Stimulated activated naive CD8-positive, alpha-beta T cell treated with anti-CD3 and anti-CD28 coated beads, Interleukin-15, amount 100 ng/mL, for 72 hours (primary cell): ENCODE measurements at places on chromosomes 2 and 18.

DNA sequence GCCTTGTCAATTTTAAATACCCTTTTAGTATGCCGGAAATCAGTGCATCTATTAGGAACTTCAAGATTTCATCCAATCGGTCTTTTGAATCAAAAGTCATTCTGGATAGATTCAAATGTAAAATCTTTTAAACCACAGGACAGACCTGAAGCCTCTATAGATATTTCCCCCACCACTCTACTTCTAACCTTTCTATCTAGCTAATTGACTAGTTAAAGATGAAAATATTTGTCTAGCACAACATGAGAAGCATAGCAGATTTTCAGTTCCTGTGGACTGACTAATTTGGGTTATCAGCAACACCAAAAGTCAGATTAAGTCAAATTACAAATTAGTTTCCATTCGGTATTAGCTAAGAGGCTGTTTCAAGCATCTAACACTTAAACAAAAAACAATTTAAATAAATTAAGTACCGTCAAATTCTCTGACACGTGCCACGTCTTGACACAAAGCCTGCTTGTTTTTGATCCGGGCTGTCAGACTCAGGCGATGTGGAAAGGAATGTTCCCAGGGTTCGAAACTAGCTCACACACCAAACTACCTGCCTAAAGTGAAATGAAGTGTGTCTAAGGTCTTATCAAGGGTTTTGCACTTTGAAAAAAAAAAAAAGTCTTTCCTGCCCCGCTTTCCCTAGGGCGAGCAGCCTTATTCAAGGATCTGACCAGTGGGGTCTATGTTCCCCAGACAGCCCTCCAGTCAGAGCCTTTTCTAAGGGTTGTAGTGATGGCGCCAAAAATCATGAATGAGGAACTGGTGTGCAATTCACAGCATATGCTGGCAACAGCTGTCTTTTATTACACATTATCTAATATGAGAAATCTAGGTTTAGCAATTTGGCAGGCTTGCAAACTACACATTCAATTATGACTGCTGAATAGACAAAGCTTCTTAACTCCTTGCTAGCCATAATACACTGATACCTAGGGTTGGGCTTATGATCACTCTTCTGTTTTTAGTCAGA lies 4.7 kb downstream of the CYTIP start:
- peak; percentile 52 for DNase-seq

DNA sequence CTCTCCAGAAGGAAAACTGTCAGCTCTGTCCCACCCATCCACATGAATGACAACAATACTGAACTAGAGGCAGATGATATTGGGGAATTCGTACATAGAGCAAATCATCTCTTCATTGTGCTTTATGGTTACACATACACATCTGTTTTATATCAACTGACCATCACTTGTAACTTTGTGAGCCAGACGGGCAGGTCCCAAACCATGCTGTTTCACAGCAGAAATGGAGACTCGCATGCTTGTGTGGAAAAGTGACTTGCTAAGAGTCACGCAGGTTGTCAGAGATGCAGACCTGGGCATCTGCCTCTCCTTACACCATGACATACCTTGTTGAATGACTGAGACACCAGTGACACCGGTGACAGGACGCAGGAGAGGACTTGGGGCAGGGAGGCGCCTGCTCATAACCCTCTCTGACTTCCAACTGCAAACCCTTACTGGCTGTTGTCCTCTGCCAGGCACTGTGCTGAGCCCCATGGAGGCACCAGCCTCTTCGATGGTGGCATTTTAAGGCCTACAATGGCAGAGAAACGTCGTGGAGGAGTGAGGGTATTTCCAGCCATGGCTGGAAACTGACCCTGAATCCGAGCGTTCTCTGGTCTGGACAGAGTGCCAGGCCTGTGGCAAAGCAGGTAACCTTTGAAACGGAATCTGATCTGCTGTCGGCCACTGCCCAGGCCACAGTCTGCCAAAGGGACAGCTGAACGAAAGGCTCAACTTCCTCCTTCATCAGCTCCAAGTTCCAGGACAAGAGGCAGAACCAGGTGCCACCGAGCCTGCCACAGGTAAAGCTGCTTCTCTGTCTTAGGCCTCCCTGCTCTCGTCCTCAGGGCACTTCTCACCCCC lies 26.9 kb upstream of the ROCK2 start:
- no peak for DNase-seq

DNA sequence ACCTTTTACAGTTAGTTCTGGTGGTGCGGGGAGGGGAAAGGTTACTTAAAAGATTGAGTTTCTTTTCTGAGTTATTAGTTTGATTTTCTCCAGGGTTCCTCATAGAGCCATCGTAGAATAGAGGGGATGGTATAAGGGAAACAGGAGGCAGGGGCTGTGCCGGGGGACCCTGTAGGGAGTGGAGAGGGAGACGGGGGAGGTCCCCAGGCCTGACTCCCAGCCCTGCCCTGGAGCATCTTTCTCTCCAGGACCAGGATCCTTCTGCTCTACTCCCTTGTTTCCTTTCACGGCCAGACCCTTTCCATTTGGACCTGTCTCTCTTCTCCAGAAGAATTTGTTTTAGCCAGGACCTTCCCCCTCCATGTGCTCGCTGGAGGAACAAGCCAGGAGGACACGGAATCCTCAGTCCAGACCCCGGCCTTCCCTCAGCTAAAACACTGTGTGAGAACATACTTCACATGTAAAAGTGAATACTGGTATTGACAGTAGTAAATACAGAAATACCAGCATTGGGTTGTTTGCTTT lies 35.4 kb downstream of the DGKD start:
- DNase-seq: no peak

GRCh38 chr2:134011936-134012586 lies 241.8 kb upstream of the MGAT5 start:
- no peak for DNase-seq

DNA sequence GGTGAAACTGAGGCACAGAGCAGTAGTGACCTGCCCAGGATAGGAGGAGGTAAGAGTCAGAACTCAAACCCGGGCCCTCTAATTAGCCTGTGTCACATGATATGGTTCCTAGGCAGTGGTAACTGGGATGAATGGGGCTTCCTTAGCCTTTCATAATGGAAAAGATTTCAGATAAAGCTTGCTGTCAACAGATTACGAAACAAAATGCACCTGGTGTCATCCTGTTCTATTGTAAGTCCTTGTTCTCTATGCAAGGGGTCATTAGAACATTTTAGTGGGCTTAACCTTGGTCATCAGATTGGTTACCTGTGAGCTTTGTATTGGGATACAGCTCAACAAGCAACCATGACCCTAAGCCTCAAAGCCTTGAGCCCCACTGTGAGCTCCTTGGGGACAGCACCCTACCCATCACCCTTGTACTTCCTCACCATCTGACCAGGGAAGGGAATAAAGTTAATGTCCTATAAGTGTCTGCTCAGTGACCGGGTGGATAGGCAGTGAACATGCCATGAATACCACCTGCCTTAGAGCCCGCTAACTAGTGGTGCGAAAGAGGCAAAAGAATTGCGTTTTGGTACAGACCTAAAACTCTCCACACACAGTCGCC lies 70.3 kb upstream of the RMDN2 start:
- DNase-seq: no peak

DNA sequence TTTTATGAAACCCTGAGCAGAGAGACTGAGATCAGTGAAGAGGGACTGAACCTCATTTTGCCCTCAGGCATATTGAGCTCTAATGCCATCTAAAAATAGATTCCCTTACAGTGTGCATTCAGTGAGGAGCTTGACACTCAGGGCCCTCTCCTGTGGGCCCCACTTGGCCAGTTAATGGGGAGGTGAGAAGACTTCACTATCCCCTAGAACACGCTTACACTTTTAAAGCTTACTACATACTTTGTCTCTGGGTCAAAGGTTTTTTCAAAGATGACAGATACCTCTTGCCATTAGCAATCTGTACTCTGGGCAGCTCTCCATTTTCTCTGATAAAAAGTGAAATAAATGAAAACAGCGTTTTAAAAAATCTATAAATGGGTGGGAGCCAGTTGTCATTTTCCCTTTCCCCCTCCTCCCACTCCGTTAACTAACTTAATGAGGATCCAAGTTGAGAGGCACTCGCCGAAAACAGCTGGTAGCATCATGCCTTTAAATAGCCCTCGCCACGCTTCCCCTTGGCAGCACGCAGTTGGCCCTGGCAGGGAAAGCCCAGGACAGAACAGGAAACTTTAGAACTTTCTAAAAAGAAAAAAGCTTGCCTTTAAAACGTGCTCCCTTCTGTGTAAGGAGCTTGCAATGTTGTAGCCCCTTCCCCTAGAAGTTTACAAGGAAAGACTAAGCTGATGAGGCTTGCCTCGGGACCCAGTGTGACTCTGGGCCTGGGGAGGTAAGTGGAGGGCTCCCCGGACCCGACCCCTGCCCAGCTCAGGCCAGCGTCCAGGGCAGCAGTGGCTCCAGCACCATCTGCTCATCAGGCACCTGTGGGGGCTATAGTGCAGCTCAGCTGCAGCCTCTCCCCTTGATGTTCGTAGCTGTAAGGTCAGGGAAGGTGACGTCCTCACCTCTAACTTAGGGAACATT lies 58.8 kb upstream of the FOSL2 start:
- DNase-seq: no peak

DNA sequence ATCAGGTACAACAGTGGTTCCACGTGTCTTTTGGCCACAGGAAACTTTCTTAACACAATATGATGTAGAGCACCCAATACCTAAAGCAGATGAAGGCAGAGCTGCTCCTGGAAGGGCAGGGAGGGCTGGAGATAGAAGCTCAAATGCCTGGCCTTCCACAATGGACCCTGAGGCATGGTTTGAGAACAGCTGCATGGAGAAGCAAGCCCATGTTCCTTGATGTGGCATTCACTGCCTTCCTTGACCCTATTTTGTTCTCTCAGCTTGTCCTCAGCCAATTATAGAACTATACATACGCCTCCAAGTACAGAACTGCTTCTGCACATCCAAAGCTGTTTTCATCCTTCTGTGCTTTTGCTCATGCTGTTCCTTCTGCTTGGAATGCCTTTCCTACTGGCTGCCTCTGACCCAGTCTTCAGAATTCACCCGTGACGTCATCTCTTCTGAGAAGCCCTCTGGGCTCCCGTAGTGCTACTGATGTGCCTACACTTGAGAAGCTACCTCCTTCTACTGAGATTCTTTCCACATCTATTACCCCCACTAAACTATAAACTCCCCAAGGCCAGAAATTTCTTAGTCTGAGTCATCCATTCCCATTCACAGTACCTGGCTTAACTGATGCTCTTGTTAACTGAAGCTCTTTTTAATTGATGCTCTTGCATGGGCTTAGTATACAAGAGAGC lies 69.9 kb downstream of the CHRNA1 start:
- no peak for DNase-seq

GRCh38 chr2:182115258-182115657 lies 129.6 kb downstream of the PPP1R1C start:
- no peak for DNase-seq

DNA sequence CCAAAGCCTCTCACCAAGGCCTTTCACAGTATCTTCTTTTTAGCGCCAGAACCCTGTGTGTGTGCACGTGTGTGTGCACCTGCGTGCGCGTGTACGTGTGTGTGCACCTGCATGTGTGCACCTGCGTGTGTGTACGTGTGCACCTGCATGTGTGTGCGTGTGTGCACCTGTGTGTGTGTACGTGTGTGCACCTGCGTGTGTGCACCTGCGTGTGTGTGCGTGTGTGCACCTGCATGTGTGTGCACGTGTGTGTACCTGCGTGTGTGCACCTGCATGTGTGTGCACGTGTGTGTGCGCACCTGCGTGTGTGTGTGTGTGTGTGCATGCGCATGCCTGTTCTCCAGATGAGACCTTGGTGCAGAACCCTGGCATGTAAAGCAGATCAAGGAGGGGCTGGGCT lies 131.4 kb upstream of the HDAC4 start:
- DNase-seq: no peak

DNA sequence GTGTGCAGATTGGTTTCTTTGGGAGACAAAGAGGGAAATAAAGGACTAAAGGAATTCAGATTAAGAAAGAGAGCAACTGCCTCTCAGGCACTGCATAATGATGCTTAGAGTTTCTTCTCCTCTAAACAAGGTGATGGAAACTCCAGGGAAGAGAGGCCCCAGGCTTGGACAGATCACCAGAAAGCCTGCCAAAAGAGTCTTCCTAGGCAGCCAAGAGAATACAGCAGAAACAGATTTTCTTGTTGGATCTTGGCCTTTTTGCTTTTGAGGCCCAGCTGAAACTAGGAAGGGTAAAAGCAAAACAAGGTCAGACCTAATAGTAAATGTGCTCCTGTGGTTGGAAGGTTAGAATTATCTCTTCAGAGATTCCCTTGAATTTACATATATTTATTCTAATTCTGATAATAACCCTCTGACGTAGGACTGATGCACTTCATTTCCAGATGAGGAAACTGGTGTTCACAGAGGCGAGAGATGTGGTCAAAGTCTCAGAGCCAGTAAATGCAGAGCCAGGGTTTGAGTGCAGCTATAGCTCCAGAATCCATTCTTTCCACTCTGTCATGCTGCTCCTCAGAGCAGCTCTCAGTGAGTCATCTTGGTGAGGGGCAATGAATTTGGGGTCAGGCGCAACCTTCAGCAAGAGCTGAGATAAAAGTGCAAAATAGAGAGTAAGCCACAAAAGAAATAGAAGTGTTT lies 142.3 kb upstream of the FBXO11 start:
- no peak for DNase-seq

- no peak for DNase-seq
These were observed 54.5 kb upstream of the SMAD2 start for GRCh38 chr18:47984991-47985390.

DNA sequence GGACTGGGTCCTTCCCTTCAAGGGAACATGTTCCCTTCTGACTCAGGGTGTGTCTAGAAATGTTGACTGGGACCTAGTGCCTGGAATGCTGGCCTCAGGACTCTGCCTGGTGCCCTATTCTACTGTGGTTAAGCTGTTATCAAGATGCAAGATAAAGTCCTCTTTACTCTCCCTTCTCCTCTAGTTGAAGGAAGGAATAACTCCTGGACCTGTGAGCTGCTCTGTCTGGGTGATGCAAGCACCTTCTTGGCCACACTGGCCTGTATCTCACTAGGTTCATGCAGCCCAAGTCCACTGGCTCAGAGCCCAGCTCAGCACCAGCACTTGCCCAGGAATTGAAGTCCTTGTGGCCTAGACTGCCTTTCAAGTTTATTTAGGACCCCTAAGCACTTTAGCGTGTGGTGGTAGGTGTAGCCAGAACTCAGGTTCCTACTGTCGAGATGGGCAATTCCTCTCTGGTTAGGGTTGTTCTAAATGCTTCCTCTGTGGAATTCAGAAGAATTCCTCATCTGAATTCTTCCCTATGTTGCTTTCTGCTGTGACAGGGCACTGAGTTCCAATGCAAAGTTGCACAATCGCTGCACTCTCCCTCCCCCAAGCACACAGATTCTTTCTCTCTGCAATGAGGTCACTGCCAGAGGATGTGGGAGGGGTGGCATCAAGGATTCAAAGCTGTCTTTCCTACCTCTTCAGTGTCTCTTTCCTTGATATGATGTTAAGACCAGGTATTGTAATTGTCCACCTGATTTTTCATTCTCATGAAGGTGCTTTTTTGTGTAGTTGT lies 54.7 kb downstream of the VWC2L start:
- no peak for DNase-seq

DNA sequence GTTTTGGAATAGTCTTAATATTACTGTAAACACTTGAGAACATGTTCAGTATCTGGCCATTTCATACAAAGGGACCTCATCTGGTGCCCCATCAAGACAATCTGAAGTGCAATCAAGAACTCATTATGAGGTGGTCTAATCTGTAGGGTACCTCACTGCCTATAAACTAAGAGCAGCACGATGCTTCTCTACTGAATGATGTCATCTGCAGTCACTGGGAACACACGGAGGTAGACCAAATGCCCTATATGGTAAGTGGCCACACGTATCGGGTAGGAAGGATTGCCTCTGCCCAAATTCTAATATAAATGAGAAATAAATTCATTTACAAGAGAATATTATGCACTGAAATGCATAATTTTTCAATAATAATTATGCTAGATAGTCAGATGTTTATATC lies 90.4 kb downstream of the SLC8A1 start:
- no peak for DNase-seq

GRCh38 chr2:54704688-54705605 lies 18.5 kb upstream of the EML6 start:
- no peak for DNase-seq
